ENCODE measurements at places on chromosomes 12 and 14. TPM values are rescaled to one million over a fixed set of nuclear protein-coding genes. Genes with fewer than 3 reads are reported as not detected.

CHGA gene
- total RNA-seq = 0.69 TPM

NUAK1 gene
- 29.3 TPM for total RNA-seq

PFDN5 gene
- total RNA-seq = 645 TPM

OVCH1 gene
- 0.48 TPM for total RNA-seq

DLGAP5 gene
- not detected for total RNA-seq

ANO4 gene
- total RNA-seq = 1.2 TPM

FGD6 gene
- 9.6 TPM for total RNA-seq

FGF6 gene
- total RNA-seq = not detected

KRT75 gene
- not detected for total RNA-seq

CIT gene
- total RNA-seq = 4.3 TPM

BEGAIN gene
- 1.1 TPM for total RNA-seq

WNT5B gene
- total RNA-seq = 3.9 TPM

AKAP3 gene
- 0.65 TPM for total RNA-seq

BDKRB2 gene
- 4.0 TPM for total RNA-seq

MSI1 gene
- not detected for total RNA-seq

KLHL33 gene
- 0.31 TPM for total RNA-seq

ZNF705A gene
- 0.32 TPM for total RNA-seq

DUSP16 gene
- 18.3 TPM for total RNA-seq

VASH1 gene
- 8.0 TPM for total RNA-seq

OLR1 gene
- 51.2 TPM for total RNA-seq

IRAK3 gene
- total RNA-seq = 136 TPM

HOXC4 gene
- total RNA-seq = 1.3 TPM

CDH24 gene
- total RNA-seq = 4.9 TPM

ALDH1L2 gene
- 5.5 TPM for total RNA-seq

NYNRIN gene
- 12.2 TPM for total RNA-seq

AHSA1 gene
- 158 TPM for total RNA-seq

SLC2A13 gene
- total RNA-seq = 11.6 TPM

SOX5 gene
- total RNA-seq = 41.9 TPM

LTBP2 gene
- 31.6 TPM for total RNA-seq

ATP5MC2 gene
- total RNA-seq = 194 TPM
